Activated CD8-positive, alpha-beta T cell treated with anti-CD3 and anti-CD28 coated beads for 36 hours (primary cell): ENCODE measurements at places on chromosomes 2 and 18. TPM values are rescaled to one million over a fixed set of nuclear protein-coding genes. Genes with fewer than 3 reads are reported as not detected.

- no peak overlapping the region for H3K4me3 ChIP-seq
- DNase-seq, result no peak
- H3K27ac ChIP-seq, result no peak overlapping the region
- H3K4me1 ChIP-seq, result peaks cover 4% of the 10 kb centered on the region
Observed at GRCh38 chr2:239537633-239538356, 137.0 kb upstream of the HDAC4 start.

GRCh38 chr2:162963156-162963555 is 124.6 kb upstream of the KCNH7 start:
- H3K36me3 ChIP-seq, result no peaks in the 10 kb centered on the region
- no peak for DNase-seq
- H3K27me3 ChIP-seq, result no peaks in the 10 kb centered on the region
- H3K4me3 ChIP-seq, result no peak overlapping the region

GRCh38 chr2:216741223-216741593 is 45.9 kb upstream of the IGFBP5 start:
- H3K27me3 ChIP-seq, result peaks cover 3% of the 10 kb centered on the region
- H3K4me3 ChIP-seq, result no peak overlapping the region
- no peaks in the 10 kb centered on the region for H3K4me1 ChIP-seq

The CCDC85A gene
- not detected for total RNA-seq
